ENCODE measurements at places on chromosomes 1 and 21.

DNA sequence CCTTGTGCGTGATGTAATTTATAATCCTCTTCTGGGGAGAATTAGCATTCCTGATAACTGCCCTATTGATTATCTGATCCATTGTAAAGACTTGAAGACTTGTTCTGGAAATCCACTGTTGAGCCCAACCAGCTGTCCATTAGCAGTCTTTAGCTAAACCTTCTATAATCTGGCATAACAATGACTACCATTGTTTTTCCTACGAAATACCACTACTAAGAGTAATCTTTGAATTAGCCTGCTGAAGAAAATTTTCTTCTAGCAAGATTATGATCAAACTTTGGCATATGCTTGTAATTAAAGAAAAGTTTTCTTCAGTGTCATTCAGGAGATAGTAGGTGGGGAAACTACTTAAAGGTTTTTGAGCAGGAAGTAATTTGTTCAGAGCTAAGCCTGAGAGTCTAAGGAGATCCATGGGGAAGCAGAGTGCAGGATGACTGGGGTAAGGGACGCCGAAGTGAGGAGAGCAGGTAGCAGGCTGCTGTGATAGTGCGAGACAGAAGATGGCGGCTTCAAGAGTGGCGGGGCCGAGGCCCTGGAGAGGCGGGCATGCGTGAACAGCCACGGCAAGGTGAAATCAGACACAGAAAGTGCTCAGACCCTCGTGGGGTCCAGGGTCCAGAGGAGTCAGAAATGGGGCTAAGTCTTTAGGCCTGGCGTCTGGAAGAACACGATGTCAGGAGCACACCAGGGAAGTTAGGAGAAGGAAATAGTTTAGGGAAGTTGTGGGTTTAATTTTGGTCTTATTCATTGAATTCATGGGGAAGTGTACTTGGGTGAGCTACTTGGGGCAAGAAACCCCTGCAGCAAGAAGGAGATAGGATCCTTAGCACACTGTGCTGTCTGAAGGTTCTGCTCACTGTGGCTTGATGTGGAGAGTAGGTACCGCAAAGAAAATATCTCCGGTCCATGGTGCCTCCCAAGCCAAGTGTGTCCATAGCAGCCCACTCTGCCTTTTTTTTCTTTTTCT, 112.6 kb upstream of the ADAR start:
- no peak for DNase-seq

DNA sequence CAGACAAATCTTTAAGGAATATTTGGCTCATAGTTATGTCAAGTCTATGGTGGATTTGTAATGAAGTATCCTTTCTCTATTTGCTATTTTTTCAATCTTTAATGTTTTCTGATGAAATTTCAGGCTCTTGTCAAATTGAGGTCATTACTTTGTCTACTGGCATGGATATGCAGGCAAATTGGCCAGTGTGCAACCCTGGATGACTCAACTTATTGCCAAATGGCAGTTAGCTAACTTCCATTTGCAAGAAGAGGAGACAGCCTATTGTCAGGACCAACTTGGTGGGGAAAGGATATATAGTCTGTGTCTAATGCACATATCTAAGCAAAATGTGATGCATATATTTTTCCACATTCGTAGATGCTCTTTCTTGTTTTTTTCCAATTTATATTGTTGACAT, 530.5 kb downstream of the PTBP2 start:
- no peak for DNase-seq

- no peak for DNase-seq
Measured at GRCh38 chr1:17080880-17081279, 27.0 kb upstream of the SDHB start.

DNA sequence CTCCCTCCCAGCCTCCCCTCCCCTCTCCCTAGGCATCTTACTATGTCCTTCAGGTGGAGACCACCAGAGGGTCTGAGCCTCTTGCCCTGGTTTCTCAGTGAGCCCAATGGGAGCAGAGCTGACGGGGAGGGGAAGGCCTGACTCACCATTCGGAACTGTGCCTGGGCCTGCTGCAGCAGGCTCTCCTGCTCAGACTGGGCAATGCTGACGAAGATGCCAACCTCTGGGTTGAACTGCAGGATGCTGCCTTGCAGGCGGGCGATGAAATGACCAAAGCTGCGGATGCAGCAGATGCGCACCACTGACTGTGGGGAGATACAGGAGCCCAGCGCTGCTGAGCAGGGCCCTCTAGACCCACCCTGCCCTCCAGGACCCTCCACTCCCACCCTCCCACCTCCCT, 11.0 kb upstream of the PAQR6 start:
- DNase-seq = no peak

- DNase-seq = no peak
Measured at GRCh38 chr1:87840767-87841166, 512.1 kb downstream of the LMO4 start.

DNA sequence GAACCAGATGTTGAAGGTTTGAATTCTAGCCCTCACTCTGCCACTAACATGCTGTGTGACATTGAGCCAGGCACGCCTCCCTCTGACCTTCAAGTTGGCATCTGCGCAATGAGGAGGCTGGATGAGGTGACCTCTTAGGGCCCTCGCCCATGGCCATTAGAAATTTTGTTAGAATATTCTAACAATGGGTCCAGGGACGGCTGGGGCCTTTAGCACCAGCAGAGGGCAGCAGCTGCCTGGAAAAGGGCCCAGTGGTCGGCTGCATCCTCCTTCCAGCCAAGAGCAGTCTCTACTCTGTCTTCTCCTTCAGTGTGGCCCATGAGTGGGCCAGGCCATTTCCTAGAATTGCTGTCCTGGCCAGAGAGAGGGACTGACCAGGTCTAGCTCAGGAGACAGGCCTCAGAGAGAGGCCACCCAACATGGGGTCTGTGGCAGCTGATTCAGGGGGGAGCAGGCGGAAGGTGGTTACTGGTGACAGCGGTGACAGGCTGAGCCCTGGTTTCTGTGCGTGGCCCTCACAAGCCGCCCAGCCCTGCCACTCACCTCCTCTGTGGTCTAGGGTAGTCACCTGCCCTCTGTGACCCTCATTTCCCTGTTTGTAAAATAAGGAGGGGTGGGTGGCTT, 101.3 kb upstream of the ACTL8 start:
- DNase-seq = no peak

DNA sequence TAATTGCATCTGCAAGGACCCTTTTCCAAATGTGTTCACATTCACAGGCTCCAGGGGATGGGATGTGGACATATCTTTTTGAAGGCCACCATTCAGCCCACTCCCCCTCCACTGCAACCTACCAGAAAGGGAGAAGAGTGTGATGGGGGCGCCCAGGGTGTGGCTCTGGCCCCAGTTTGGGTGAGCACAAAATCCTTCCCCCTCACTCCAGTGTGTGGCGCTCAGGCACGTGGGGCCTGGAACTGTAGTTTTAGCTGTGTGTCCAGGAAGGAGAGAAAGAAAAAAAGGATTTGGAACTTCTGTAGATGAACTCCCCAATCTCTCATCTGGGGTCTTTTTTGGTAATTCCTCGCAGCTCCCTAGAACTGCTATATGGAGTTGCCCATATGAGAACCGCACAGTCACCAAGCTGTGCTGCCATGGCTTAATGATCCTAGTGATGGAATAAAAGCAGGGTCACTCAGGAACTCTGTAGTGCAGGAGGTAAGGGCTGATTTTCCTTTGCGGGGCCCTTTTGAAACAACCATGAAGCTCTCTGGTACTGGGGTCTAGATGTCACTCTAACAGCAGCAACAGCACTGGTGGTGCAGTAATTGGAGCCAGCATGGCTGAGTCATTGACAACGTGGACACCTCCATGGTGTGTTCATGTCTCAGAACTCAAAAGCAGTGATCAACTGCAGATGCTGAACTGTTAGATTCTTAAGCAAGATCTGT, 17.0 kb downstream of the AGT start:
- no peak for DNase-seq
